ENCODE measurements at places on chromosomes 6 and 20.

DNA sequence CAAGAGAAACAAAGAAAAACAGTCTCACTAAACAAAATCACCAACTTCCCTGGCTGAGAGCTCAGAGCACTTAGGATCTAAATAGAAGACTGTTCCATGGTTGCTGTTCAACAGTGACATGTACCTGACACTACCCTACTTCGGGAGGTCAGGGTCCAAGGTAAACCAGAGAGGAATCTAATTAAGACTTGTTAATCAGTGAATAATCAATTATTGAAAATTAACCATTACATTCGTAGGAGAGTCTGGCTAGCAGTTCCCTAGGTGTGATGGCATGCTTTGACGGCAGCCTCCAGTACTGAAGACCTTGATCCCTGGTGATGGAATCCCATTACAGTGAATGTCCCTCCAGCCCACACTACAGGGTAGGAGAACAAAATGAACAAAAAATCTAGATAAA is 154.0 kb upstream of the AFDN start:
- no peak for DNase-seq

DNA sequence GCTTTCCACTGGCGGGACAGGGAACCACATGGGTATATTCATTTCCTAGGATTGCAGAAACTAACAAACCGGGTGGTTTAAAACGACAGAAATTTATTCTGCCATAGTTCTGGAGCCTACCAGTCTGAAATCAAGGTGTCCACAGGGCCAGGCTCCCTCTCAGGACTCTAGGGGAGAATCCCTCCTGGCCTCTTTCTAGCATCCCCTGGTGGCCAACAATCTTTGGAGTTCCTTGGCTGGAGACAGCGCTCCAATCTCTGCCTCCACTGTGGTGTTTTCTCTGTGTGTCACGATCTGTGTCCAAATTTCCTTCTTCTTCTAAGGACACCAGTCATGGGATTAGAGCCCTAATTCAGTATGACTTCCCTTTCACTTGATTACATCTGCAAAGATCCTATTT is 95.0 kb downstream of the SCML4 start:
- no peak for DNase-seq

DNA sequence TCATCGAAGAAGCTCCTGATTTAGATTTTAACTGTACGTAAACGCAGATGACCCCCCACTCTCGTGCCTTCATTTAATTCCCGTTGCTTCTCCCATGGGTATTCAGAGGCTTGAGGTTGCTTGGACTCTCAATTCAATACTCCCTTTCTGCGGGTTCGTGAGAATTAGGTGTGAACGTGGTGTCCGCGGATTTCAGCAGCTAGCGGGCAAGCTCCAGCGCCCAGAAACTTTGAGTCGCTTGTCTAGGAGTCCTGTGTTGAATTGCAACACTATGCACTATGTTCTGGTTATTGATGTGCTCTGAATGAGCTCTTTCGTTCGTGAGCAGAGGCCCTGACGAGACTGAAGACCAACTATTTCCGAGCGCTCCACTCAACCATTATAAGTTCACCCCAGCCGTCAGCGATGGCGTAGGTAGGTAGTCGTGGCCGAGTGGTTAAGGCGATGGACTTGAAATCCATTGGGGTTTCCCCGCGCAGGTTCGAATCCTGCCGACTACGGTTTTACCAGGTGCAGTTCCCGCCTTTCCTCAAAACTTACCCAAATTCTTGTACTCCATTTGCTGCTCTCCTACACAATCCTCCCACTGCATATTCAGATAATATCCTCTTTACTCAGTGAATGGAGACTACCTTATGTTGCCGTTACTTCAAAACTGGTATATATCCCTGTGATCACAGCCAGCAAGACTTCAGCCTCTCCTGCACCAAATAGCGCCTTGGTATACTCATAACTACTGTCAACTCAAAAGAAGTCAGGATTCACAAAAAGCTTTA is 72.6 kb upstream of the ZNF184 start:
- DNase-seq, result peak; percentile 53

DNA sequence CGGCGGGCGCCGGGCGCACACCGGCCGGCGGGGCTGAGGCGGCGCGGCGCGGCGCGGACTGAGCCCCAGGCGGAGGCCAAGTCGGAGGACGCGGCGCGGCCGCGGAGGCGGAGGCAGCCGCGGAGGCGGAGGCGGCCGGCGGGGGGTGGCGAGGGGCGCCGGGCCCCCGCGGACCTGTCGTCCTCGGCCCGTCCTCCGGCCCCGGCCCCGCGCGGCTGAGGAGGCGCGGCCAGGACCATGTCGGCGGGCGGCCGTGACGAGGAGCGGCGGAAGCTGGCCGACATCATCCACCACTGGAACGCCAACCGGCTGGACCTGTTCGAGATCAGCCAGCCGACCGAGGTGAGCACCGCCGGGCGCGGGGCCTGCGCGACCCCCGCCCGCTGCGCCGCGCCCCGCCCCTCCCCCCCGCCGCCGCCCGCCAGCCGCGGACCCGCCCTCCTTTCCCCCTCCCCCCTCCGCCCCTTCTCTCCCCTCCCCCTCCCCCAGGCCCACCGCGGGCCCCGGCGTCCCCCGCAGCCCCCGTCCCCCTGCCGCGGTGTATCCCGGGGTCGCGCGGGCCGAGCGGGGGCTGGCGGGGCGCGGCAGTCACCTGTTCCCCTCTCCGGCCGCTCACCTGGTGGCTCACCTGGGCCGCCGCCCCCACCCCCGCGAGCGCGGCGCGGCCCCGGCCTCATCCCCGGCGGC is at the start of gene AFDN:
Gene AFDN, plus strand, starts transcription at position 16 of the 687 bp plus-strand sequence. Its CDS starts 222 bp downstream, at position 238.
- DNase-seq, result no peak

- no peak for DNase-seq
These were observed 305.1 kb upstream of the SASH1 start for GRCh38 chr6:148037496-148037895.

GRCh38 chr20:17233626-17234025 is 6.8 kb downstream of the PCSK2 start:
- DNase-seq, result no peak

DNA sequence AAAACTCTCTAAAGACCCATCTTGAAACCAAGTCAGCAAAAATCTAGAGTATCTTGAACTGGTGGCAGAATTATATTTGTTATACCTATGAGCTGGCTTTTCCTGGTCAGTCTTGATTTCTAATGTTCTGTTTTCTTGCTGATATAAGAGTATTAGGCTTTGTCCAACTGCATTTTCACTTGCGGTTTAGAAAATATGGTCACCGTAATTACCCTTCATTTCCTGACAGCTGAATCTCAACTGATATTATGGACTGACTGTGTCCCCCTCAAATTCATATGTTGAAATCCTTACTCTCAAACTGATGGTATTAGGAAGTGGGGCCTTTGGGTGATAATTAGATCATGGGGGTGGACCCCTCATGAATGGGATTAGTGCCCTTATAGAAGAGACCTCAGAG is 72.1 kb downstream of the TXLNB start:
- DNase-seq, result no peak

DNA sequence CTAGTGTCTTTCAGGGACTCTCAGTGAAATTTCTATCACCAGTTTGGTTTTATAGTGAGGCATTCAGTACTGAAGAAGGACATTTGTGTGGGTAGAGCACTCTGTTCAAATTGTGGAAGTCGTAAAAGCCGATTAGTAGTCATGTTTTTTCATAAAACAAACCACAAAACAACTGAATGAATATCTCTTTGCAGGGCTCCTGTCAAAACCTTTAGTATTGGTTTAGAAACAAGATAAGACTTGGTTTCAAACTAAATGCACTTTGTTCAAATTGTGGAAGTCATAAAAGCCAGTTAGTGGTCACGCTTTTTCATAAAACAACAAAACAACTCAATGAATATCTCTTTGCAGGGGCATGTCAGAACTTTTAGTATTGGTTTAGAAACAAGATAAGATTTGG is 23.8 kb downstream of the ADGRF4 start:
- no peak for DNase-seq

- no peak for DNase-seq
These were observed 9.6 kb downstream of the CMTR1 start for GRCh38 chr6:37442416-37443215.

DNA sequence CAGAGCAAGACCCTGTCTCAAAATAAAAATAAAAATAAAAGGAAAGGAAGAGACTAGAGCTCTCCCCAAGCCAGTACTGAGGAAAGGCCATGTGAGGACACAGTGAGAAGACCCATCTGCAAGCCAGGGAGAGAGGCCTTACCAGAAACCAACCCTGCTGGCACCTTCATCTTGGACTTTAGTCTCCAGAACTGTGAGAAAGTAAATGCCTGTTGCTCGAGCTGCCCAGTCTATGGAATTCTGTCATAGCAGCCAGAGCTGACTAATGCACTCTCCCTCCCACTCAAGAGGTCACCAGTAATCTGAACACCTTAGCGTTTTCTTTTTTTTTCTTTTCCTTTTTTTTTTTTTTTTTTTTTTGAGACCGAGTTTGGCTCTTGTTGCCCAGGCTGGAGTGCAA is 7.3 kb upstream of the PRPH2 start:
- DNase-seq, result no peak

DNA sequence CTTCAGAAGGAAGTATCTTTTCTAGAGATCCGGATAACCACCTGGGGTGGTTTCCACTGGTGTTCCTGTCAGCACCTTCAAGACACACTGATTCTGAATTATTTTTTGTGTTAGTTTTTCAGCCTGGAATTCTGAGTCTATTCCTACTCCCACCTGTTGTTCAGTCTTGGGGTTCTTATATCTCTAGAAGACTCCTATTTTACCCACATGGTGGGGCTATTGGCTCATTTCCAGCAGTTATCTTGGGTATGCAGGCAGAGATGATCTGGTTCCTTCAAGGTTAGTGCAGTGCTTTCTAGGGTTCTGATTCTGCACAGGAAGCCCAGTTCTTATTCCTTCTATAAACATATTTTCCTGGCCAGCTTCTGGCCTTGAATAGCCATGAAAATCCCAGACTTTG is 175.6 kb upstream of the PDE7B start:
- DNase-seq, result peak; percentile 8

GRCh38 chr6:45314146-45314545 is 14.0 kb upstream of the RUNX2 start:
- no peak for DNase-seq

- DNase-seq, result no peak
These were observed 55.1 kb downstream of the SAMD3 start for GRCh38 chr6:130167655-130168054.

GRCh38 chr20:54431156-54431944 is 44.0 kb upstream of the DOK5 start:
- DNase-seq, result no peak

DNA sequence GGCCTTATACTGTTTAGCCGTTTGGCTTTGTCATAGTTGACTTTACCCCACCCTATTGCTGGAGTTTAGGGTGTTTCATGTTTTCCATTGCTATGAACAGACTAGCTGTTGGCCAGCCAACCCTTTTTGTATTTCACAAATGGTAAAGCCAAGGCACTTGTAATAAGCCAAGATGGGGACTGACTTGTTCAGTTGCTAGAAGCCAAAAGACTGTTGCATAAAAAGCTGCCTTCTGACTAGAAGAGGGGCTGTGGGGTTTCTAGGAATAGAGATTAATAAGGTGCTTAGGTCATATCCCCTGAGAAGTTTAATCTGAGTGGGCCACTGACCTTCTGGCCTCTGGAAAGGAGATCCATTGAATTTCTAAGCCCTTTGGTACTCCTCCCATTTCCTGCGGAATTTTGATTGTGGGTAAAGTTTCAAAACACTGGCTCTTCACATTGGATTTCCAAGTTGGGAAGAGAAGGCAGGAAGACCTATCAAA is 211.1 kb downstream of the PLCB4 start:
- no peak for DNase-seq

- DNase-seq, result no peak
These were observed 88.9 kb downstream of the COL12A1 start for GRCh38 chr6:75116946-75117345.

DNA sequence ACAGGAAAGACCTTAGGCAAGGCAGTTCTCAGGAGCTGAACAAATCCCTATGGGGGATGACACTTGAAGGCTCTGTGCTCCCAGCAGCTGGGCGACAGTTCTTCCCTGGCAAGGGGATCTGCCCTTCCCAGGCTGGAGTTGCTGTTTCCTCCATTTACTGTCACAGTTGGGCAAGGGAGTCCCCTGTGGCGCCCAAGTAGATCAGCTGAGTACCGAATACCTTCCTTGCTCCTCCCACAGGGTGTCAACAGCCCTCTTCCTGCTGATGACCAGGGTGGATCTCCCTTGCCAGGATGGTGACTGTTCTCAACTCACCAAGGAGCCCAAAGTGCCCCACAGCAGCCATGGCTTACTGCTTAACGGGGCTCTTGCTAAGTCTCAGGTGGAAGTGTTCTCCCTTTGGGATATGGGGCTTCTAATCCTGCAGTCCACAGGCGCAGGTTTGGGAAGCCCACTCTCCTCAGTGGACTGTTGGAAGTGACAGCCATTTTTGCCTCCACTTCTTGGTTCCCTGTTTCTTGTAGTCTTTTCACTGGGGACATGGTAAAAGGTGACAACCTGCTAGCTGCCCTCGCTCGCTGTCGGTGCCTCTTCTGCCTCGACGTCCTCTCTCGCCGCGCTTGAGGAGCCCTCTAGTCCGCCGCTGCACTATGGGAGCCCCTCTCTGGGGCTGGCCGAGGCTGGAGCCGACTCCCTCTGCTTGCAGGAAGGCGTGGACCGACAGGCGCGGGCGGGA is 5.7 kb upstream of the PSMG4 start:
- DNase-seq, result no peak

- no peak for DNase-seq
These were observed 208.7 kb downstream of the PHF3 start for GRCh38 chr6:63844287-63844686.

- DNase-seq, result no peak
These were observed 37.5 kb upstream of the TMEM170B start for GRCh38 chr6:11500008-11500407.

- no peak for DNase-seq
These were observed 129.1 kb upstream of the SPACA1 start for GRCh38 chr6:87918461-87918941.

DNA sequence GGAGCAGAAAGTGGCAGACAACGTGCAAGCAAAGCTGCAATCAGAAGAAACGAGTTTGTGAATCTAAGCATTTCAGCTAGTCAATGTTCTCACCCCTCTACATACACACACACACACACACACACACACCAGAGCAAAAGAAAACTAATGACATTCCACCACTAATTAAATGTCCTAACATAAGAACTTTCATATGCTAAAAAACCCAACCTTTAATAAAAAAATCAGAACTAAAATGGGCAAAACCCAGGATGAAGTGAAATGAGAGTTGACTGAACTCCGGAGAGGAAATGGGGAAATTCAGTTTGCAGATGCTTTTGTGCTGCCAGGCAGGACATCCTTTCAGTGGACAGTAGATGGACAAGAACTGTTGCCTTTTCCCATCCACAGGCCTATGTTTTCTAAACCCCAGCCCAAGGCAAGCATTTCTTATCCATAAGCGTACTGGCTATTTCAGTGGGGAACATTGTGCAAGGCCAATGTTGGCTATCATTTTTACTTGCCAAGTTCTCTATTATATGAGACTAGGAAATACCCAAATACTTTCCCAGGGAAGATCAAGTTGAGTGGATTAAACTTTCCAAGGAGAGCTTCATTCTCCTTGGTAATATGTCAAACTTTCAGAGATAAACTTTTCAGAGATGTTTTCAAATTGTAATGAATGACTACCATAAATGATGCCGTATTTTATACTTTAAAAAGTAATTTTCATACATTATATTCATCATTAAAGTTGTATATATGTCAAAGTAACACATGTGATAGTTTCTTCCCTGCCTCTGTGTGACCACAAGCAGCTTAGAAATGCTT is 27.3 kb downstream of the RIN2 start:
- no peak for DNase-seq

GRCh38 chr6:122788663-122789181 is 336 bp upstream of the SMPDL3A start:
- DNase-seq, result no peak

GRCh38 chr20:16526433-16527380 is 46.5 kb downstream of the KIF16B start:
- DNase-seq, result no peak

Data from GM12864 (cell line).